CD4-positive, alpha-beta T cell treated with Interferon gamma for 1 hour (primary cell): ENCODE measurements at places on chromosomes 2 and 18.

GRCh38 chr2:226906163-226906693 lies 70.4 kb downstream of the RHBDD1 start:
- DNase-seq = peak; percentile 37

DNA sequence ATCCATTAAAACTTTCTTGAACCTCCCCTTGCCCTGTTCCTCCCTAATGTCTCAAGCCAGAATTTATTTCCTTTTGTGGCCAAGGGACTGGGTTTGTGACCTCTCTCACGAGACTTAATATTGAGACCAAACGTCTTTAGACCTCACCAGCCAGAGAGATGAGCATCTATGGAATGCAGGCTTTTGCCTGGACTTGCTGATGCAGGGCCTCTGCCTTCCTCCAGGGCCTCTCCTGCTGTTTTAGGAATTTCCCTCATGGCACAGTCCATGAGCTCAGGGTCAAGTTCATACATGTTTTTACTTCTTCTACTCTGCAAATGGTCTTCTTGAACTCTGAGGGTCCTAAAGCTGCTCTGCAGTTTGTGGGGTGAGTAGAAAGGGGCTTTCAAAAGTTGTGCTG lies 22.3 kb downstream of the IL1B start:
- no peak for DNase-seq

GRCh38 chr2:200966770-200967169 lies 3.3 kb upstream of the ORC2 start:
- no peak for DNase-seq

GRCh38 chr2:162058973-162059668 lies 14.9 kb downstream of the DPP4 start:
- no peak for DNase-seq

DNA sequence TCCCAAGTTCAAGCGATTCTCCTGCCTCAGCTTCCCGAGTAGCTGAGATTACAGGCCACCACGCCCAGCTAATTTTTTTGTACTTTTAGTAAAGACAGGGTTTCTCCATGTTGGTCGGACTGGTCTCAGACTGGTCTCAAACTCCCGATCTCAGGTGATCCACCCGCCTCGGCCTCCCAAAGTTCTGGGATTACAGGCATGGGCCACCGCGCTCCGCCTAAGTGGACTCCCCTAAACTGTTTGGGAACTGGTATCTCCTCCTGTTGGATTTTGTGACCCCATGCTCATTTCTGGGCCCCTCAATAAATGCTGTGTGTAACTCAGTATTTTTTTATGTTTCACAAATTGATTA lies 5.2 kb downstream of the SCTR start:
- DNase-seq = no peak

GRCh38 chr18:50143886-50144285 lies 51.1 kb downstream of the MYO5B start:
- no peak for DNase-seq

DNA sequence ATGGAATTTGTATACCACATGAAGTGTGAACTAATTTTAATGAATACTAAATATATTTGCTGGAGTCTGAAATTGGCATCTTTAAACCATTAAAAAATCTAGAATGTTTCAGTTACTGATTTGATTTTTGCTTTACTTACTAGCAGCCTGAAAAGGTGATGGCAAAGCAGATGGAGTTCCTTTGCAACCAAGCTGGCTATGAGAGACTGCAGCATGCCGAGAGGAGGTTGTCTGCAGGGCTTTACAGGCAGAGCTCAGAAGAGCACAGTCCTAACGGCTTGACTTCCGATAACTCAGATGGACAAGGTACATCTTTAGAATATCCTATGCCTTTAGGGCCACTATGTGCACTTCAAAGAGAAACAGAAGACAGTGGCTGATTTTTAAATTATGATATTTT lies 36.5 kb downstream of the NAB1 start:
- no peak for DNase-seq

GRCh38 chr2:47206681-47207080 lies 51.6 kb upstream of the STPG4 start:
- no peak for DNase-seq

DNA sequence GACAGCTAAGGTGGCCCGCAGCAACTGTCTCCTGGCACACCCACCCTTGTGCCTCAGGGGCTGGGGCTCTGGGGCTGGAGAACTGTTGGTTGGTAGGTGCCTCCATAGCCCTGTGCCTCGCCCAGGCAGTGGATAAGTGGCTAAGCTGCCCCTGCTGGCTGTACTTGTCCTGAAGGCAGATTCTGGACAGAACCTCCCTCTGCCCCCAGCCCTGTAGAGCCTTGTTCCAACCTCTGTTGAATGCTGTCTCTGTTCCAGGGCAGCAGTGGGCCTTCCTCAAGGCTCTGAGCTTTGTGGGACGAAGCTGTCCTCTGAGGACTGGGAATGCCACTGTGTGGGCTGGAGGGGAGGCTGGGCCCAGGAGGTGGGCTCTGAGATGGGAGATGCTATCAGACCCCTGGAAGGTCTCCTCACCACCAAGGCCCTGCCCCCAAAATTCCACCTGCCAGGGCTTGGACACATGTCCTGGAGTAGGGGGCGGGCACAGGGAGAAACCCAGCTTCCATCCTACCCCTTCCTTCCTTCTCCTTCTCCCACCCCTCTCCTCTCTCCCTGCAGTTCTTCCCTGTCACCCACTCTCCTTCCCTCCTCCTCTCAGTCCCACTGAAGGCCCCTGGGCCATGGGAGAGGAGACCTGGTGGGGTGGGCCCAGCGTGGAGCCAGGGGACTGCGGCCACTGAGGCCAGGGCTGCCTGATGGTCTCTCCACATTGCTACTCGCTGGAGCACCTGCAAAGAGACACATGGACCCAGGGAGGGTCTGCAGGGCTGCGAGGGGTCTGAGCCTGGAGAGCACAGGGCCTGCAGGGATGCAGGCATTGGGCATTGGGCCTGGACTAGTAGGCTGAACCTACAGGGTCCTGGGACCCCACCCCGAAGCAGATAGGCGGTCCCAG lies 1.7 kb upstream of the PDCD1 start:
- DNase-seq = no peak
